ENCODE measurements at places on chromosomes 16 and 17.
A peak's percentile ranks its signal among the peaks of the same experiment; 100 is the strongest.

DNA sequence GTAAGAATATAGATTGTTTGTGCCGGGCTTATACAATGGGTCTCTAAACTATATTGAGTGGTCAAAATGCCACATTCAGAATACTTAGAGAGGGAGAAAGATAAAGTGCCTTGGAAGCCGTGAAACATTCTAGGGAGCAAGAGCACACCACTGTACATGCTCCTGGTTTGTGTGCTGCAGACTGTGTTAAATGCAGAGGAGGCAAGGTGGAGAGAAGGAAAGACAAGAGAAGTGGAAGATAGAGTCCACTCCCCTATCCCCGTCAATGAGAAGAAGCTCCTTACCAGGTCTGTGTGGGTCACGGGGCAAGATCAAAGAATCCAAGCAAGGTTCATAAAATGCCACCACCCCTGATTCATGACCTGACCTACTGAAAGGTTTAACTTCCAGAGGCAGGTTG is 267.1 kb upstream of the TBX2 start:
- DNase-seq, result no peak

- DNase-seq, result peak; percentile 63
Observed at GRCh38 chr16:48231727-48232492, 12.2 kb upstream of the LONP2 start.

DNA sequence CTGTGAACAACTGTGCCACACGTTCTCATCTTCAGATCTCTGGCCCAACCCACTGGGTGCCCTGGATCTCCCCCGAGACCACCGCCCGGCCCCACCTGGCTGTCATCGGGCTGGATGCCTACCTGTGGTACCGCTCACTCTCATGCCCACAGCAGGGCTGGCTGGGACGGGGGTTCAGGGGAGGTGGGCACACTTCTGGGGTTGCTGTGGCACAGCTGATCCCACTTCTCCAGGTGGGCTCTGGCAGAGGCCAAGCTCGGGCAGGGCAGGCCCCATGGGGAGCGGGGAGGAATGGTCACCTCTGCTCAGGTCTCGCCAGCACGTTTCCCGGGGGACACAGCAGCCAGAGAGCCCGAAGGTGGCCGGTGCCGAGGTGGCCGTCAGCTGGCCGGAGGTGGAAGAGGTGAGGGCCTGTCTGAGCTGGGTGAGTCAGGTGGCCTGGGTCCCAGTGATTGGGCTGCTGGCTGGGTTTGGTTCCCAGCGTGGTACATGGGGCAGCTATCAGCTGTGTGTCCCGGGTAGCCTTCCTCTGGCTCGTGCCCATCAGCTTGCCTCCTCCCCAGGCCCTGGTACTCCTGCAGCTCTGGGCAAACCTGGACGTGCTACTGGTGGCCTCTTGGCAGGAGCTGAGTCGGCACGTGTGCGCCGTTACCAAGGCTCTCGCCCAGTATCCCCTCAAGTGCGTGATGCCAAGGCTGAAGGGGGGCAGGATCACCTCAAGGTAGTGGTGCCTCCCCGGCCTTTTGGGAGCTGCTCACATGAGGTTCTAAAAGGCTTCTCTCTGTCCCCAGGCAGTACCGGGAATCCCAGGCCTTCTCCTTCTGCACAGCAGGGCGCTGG is 2.3 kb upstream of the MRPS34 start:
- DNase-seq, result no peak

- DNase-seq, result no peak
Observed at GRCh38 chr17:82201498-82201910, 11.1 kb downstream of the CCDC57 start.

GRCh38 chr16:4874666-4875065 is 27.4 kb downstream of the UBN1 start:
- no peak for DNase-seq

DNA sequence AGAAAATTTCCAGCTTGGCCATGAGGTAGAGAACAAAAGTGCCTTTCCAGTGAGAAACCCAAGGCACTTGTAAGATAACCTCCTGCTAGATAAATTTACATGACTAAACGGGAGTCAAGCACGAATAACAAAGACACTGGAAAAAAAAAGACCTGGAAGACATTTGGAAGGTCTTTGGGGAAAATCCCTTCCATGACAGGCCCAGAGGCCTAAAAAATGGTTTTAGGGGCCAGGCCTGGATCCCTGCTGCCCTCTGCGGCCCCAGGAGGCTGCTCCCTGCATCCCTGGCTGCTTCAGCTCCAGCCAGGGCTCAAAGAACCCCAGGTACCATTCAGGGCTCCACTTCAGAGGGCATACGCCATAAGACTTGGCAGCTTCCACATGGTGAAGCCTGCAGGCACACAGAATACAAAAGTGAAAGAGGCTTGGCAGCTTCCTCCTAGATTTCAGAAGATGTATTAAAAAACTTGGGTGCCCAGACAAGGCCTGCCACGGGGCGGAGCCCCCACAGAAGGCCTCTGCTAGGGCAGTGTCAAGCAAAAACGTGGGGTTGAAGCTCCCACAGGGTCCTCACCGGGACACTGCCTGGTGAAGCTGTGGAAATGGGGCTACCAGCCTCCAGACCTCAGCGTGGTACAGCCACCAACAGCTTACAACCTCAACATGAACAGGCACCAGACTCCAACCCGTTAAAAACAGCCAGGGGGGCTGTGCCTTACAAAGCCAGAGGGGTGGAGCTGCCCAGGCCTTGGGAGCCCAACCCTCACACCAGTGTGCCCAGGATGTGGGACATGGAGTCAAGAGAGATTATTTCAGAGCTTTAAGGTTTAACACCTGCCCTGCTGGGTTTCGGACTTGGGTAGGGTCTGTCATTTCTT is 77.1 kb downstream of the SDK2 start:
- no peak for DNase-seq
